ENCODE measurements at places on chromosomes 5 and 9.

- DNase-seq, result peak; percentile 73
These were observed 779 bp downstream of the FAM13B start for GRCh38 chr5:138032028-138032571.

GRCh38 chr9:98652741-98653140, 56.0 kb downstream of the GABBR2 start:
- DNase-seq, result no peak

- peak; percentile 28 for DNase-seq
These were observed 159.1 kb upstream of the MAP1B start for GRCh38 chr5:71948206-71948605.

DNA sequence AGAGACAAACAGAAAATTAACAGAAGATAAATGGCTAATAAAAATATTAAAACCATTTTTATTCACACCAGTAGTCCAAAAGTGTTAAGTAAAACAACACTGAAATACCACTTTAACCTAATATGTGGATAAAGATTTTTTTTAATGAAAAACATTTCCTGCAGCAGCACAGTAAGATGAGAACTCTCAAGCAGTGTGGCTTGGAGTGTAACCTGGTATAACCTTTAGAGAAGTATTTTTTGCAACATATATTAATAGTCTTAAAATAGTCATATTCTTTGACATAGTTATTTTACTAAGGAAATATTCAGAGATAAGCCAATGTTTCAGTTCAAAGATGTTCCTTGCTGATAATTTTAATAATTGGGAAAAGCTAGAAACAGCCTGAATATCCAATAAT, 644.4 kb downstream of the PDE4D start:
- DNase-seq, result no peak

DNA sequence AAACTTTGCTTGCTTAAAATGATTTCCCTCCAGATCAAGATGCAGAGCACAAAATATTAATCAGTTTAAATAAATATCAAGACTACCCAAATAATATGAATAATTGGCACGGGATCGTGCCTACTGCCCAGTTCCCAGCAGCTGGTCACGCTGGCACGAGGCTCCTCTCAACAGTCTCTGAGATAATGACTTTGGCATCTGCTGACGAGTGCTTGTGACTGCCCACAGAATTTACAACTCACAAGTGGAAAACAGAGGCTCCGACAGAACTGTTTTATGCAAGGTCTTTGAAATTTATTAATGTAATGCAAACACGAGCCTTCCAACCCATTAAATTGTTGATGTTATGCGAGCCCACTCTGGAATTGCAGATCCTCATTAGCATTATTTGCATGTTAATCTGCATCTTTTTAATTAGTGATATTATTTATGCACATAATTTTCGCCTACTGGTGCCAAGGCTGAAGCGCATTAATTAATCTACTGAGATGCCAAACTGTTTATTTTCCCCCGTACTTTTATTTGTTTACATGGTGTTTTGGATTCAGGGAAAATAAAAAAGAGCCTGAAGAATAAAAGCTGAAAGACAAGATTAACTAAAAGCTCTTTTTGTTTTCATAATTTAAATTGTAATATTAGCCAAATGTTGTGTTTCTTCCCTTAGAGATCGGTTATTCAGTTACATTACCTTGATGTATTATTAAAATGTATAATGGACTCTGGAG, 369.3 kb upstream of the IRX1 start:
- no peak for DNase-seq

DNA sequence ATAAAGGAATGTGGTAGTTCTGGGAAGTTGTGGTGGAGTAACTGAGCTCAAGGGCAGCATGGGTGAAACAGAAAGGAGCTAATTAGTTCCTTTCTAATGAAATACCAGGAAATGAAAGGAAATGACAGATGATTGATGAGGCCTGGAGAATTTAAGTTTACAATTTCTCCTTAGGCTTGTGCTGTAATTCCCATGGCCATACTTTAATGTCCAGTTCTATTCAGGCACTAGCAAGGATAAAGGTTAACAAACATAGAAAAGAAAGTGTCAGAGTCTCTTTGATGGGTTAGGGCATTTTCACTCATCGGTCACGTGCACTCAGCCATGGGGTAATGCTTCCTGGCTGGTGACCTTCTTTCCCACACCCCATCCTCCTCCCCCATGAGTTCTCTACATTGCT, 70.3 kb downstream of the CTSL start:
- no peak for DNase-seq

DNA sequence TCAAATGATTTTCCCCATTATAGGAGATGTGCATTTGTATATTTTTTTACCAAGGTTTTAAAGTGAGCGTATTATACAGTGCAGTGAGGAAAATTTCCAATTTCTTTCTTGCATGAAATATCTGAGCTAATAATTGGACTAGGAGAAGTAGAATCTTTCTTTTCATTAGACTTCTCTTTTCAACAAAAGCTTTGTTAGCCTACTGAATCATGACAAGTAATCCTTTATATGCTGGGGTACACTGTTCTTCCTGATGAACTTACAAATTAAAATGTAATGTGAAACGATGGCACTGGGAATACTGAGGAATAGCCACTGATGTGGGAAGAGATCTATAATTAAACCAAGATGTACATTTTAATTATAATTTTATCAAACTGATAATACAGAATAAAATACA, 829.6 kb downstream of the PTPRD start:
- DNase-seq, result no peak

DNA sequence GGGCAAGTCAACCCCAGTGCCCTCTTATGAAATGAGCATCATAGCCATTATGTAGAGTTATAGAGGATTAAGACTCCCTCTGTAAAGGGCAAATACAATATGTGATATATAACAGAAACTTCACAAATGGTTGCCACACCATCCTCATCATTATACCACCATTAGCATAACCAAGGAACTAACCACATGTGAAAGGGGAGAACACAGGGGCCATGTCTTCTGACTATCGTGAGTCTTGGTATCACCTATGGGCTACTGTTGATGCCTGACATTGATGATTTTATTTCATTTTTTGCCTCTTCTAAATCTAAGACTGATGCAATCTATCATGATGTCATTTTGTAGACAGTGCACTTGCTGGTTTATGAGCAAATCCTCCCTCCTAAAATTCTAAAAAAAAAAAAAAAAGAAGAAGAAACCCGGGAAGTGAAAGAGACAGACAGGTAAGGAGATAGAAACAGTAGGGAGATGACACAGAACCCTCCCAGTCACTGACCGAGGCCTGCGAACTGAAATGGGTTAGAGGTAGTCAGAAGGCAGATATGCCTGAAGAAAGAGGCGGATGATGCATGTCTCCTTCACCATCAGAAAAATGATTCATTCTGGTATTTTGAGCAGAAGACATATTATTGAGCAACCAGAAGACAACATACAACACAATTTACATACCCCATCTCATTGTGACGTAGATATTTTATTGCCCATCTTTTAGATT, 266.0 kb downstream of the DMAC1 start:
- DNase-seq, result no peak

- DNase-seq, result no peak
These were observed 10.4 kb upstream of the ANXA1 start for GRCh38 chr9:73141282-73141681.

DNA sequence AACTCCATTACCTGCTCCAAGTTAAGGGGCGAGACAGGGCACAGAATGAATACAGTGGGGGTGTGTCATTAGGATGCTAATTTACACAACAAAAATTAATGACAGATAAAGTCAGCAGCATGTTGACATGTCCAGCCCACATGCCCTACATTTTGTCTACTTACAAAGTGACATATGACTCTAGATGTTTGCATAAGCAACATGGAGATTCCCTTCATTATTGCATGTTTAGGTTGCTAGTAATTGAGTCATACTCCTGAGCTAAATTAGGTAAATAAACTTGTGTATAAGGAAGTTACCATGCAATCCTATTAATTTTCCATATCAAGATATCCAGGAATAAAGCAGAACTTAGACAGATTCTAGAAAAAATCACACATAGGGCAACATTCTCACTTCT, 232.2 kb downstream of the PDE4D start:
- peak; percentile 30 for DNase-seq

GRCh38 chr5:40796487-40796889, 1.7 kb downstream of the PRKAA1 start:
- DNase-seq, result peak; percentile 31

DNA sequence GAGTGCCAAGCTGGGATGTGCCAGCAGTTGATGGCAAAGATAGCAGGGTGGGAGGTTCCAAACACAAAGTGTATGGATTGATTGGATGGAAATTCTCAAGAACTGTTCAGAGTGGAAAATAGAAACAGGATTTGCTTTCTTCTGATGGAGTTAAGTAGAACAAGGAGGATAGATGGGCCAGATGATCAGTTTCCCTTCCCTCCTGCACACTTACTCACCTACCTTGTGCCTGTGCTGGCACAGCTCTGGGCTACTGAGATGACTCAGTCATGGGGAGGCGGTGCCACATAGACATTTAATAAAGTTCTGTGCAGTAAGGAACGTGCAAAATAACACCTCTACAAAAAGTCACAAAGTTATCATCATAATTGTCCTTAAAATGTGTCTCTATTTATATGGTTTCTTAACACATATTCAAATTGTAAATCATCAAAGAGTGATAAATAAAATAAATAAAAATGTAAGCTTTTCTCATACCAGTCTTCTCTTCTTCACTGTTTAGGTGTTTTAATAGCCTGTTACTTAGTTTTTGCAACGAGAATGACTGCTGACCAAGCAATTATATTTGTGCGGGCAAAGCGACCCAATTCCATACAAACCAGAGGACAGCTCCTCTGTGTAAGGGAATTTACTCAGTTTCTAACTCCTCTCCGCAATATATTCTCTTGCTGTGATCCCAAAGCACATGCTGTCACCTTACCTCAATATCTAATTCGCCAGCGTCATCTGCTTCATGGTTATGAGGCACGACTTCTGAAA, 12.7 kb downstream of the PTPDC1 start:
- peak; percentile 68 for DNase-seq

GRCh38 chr5:167816864-167817263, 474.6 kb upstream of the WWC1 start:
- no peak for DNase-seq

DNA sequence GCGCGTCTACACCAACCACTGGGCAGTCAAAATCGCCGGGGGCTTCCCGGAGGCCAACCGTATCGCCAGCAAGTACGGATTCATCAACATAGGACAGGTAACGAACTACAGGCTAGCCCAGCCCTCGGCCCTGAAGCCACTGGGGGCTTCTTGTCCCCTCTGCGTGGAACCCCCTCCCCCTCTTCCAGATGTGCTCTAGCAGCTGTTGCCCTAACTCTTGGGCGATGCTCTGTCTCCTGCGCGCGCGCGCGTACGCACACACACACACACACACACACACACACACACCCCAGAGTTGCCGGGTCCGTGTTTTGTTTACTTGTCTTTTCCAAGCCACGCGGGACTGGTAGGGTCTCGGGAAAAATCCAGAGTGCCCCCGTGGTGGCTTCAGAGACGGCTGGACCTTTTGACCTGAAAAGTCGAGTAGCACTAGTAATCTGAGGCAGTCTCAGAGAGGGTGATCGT, 836 bp downstream of the PCSK5 start:
- no peak for DNase-seq

DNA sequence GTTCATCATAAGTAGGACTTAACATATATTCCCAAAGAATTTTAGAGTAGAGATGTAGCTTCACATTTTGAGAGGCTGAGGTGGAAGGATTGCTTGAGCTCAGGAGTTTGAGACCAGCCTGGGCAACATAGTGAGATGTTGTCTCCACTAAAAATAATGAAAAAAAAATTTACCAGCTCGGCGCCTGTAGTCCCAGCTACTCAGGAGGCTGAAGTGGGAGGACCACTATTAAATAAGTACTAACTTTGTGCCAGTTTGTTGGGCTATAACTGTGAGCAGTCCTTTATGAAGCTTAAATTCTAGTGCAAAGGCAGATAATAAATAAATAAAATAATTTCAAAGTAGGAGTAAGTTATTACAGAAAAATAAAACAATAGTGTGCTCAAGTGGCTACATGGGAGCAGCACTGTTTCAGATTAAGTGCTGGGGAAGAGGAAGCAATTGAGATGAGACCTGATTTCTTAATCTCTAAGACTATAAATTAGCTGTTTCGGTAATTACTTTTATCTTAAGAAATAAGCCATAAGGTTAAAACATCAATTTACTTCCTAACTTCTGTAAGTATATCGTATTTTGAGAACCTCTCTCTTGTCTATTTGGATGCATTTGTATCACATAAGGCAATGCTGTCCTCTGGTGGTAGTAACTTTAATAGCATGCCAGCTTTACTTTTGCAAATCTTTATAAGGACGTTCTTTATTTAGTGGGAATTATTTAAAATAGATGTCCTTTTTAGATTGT, 98.9 kb downstream of the CSNK1G3 start:
- DNase-seq, result peak; percentile 72

DNA sequence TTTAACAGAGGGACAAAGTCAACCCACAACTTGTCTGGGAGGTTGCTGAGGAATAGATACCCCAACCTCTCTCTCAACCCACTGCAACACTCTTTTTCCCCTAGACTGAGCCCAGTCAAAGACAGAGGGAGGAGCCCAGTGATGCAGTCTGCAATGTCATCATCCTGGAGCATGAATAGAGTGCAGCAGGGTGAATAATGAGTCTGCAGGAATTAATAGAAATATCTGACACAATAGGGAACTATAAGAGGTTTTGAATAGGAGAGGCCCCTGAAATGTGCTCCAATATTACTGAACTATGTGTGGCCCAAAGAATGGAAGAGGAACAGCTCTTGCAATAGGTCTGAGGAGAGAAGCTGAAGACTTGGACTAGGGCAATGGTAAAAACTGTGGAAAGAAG, 59.1 kb downstream of the PDCD1LG2 start:
- peak; percentile 5 for DNase-seq

DNA sequence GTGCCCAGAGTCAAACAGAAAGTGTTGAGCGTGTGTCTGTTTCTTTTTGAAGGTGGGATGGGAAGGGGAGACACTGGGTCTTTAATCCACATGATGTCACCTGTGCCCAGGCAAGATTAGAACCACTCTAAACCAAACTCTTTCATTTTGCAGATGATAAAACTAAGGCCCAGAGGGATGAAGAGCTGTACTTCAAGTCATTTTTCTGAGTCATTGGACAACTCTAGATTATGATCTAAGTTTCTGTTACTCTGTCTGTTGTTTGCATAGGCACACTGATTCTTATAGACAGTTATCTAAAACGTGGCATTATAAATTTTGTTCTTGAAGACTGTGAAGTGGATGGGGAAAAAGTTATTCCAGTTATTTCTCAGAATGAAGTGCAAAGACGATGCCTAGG, 48.8 kb downstream of the MAST4 start:
- DNase-seq, result no peak

- no peak for DNase-seq
These were observed 56.1 kb upstream of the C9orf72 start for GRCh38 chr9:27629425-27629824.

GRCh38 chr9:130128251-130128650, 44.0 kb upstream of the NCS1 start:
- peak; percentile 26 for DNase-seq

- peak; percentile 42 for DNase-seq
These were observed 67.9 kb upstream of the ANKRD55 start for GRCh38 chr5:56301069-56301468.
